Right hindlimb (tissue), 1 donor: ENCODE measurements at places on chromosomes 1 and 21.

GRCh38 chr1:155940993-155941844, at the start of gene RXFP4:
Gene RXFP4 (plus strand): TSS chr1:155941638. CDS start chr1:155941710, 72 bp downstream.
- no peak for DNase-seq

DNA sequence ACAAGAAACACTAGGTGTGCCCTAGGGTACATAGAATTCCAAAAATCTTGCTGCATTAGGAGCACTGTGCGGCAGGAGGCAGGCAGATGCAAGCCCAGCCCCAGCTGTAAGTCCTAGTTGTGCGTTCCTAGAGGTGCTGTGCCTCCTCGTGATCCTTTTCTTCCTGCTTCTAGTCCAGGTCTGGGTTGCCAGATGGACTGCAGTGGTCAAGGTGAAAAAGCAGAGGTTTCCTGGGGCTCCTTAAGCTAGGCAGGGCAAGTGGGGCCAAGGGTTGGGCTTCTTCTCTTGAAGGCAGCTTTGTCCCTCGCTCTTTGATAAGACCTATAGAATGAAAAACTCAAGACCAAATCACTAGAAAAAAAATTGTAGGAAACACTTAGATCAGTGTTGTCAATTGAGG, 21.6 kb upstream of the SLC45A3 start:
- no peak for DNase-seq

DNA sequence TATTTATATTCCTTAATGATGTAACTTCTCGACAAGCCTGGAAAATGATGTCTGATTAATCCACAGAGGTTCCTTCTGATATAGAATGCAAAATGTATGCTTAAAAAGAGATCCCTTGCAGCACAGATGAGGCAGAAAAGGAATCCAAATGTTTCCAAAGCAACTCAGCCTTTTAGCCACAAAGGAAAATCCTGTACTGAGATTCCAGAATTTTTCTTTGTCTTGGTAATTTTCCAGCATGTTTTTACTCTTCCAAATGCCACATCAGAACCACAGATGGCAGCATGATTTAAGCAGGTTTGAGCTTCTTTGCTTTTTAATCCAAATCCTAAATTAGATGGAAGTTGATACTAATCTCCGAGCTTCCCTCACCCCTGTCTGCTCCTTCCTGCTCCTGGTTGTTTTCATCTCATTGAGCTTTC, 176.4 kb upstream of the PALMD start:
- DNase-seq = no peak

DNA sequence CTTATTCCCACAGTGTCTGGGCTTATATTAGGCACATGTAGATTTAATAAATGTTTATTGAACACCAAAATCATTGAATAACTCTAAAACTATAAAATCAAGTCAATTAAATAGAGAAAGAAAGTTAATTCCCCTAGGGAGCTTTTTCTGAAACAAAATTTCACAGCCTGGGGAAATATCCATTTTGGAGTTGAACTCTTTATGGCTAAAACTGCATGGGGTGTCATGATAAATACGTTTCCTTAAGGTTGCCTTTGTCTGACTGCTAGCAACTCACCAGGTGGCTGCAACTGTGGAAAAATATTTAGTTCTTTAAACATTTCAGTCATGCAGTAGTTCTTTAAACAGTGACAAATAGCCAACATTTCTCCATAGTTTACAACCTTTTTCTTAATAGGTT, 496.1 kb downstream of the LRRIQ3 start:
- DNase-seq = no peak

- DNase-seq = no peak
Observed at GRCh38 chr21:18253221-18253620, 8.6 kb downstream of the CHODL start.

- no peak for DNase-seq
Observed at GRCh38 chr1:86499987-86500593, 31.4 kb downstream of the CLCA1 start.

- no peak for DNase-seq
Observed at GRCh38 chr1:185984113-185984836, 250.1 kb downstream of the HMCN1 start.

- no peak for DNase-seq
Observed at GRCh38 chr1:88900883-88901282, 9.5 kb upstream of the GTF2B start.

GRCh38 chr1:151502035-151502700, 9.0 kb upstream of the CGN start:
- no peak for DNase-seq

GRCh38 chr1:53412285-53413174, 46.7 kb upstream of the DMRTB1 start:
- no peak for DNase-seq

GRCh38 chr1:97827887-97828286, 92.9 kb downstream of the DPYD start:
- DNase-seq = no peak

DNA sequence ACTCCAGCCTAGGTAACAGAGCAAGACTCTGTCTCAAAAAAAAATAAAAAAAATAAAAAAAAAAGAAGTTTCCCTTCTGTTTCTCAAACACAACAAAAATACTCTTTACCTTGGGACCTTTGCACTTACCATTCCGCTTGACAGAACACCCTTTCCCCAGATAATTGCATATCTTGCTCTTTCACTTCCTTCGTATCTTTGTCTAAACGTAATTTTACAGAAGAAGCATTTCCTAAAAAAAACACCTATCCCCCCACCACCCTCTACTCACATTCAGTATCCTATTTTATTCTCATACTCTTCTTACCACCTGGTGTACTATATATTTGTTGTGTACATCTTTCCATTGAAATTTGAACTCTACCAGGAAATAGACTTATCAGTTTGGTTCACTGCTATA, 32.7 kb downstream of the ASH1L start:
- no peak for DNase-seq

GRCh38 chr21:42905195-42905594, 12.1 kb downstream of the NDUFV3 start:
- no peak for DNase-seq

GRCh38 chr1:228172591-228173527, 7.3 kb downstream of the IBA57 start:
- no peak for DNase-seq

DNA sequence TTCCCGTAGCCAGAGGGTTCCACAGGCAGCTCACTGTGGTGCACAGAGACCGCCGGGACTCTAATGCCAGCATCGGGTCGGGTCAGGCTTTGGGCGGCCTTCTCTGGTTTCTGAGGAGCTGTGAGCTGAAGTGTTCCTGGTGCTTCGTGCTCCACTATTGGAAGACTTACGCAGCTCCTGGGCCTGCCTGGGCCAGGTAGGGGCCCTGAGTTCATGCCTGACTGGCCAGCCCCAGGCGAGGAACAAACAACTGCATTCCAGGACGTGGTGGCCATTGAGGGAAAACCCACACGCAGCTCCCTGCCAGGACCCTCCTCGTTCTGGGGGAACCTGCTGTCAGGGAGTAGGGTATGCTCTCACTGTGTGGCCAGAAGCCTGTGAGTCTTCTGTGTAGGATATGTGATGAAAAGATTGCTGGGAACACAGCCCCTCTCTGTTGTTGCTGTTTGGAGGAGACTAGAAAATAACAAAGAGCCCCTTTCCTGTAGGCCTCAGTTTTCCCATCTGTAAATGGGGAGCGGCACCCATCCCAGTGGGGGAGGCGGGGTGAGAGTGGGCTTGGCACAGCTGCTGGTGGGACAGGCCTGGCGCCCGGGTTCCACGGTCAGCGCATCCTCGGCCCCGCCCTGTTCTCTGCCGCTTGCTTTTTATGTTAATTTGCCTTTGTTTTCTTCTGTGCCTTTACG, 8.4 kb downstream of the RER1 start:
- no peak for DNase-seq

DNA sequence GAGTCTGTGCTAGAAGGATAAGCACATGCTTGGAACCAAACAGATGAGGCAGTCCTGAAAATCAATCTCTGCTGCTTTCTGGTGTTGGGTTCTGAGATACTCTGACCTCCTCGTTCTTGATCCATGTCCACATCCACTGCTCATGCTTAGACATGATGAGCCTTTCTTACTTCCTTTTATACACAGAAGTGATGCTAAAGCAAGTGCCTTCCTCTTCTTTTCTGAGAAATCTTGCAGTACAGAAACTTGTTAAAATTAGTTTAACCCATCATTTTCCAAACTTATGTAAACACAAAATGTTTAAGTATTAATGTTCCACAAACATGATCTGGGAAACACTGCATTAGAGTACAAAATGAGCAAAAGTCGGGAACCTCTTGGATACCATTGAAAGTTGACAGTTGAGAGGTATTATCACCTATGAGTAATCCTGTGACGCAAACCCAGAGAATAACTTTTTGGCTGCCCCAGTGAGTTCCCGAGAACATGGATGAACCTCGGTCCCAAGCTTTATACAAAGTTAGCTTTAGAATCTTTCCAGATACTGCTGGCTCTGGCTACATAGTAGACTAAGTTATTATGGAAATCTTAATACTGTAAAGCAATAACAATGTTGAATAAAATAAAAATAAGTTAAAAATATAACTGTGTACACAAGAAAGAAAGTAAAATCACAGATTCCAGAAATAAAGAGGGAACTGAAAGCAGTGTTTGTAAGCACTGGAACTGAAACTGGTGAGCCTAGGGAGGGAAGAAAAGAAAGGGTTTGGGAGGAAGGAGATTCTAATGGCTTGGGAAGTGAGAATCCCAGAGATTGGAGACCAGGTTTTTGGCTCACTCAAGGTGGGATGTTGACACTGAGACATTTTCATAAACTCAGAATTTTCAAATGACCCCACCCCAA, 429.3 kb upstream of the RUNX1 start:
- DNase-seq = no peak

- DNase-seq = no peak
Observed at GRCh38 chr1:96464991-96465390, 256.6 kb upstream of the PTBP2 start.
